ENCODE measurements at places on chromosomes 12 and 14.

GRCh38 chr12:76506149-76506548 is 53.4 kb downstream of the OSBPL8 start:
- no peak for DNase-seq

- DNase-seq, result no peak
Measured at GRCh38 chr14:93522221-93522620, 91.5 kb downstream of the UNC79 start.

DNA sequence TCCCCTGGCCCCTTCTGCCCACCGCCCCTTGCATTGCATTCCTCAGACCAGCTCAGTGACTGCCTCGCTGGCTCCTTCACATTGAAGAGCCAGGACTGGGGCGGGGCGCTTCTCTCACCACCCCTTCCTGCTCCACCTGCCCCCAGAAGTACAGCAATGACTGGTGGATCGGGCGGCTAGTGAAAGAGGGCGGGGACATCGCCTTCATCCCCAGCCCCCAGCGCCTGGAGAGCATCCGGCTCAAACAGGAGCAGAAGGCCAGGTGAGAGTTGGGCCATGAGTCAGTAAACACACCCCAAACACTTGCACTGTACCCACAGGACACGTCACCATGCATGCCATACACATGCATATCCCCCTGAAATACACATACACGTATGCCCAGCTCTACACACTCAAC is 5.8 kb downstream of the CACNB3 start:
- DNase-seq, result no peak

GRCh38 chr12:5582018-5582417 is 150.1 kb downstream of the NTF3 start:
- no peak for DNase-seq

- DNase-seq, result no peak
Measured at GRCh38 chr14:101854366-101854765, 92.9 kb downstream of the PPP2R5C start.

GRCh38 chr12:91819132-91819447 is 326.6 kb downstream of the BTG1 start:
- DNase-seq, result no peak
